CD4-positive, alpha-beta T cell treated with Interleukin-12 subunit alpha and Interleukin-12 subunit beta, for 1 hour (primary cell): ENCODE measurements at places on chromosomes 7 and 10.

DNA sequence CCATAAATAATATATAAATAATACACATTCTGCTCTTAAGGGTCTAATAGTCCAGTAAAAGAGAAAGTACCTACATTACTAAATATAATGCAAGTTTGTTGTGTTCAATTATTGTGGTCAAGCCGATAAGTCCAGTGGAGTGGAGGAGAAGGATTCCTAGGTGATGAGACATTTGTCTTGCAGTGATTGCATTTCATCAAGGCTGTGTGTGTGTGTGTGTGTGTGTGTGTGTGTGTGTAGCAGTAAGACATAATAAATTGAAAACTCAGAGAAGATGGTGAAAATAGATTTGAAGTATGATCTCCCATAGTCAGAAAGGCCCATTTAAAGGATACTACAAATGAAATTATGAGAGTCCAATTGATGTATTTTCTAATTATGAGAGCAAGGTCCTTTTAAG lies 192.5 kb upstream of the SEMA3C start:
- no peak for DNase-seq

DNA sequence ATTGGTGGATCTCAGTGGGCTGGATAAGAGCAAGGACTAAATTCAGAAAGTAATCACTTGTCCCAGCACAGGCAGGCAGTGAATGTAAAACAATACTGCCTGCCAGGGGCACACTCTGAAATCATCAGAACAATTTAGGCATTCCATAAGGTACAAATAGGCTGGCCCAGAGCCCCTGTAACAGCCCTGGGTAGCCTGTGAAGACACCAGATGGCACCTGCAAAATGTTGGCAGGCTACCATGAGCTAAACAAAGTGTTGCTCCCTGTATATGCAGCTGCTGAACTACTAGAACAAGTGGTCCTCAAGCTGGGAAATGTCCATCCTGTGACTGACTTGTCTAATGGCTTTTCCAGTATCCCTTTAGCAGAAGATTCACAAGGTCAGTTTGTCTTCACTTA lies 3.0 kb upstream of the PRSS37 start:
- no peak for DNase-seq

GRCh38 chr10:70613941-70614340 lies 11.4 kb upstream of the PRF1 start:
- no peak for DNase-seq

GRCh38 chr10:91613411-91614187 lies 19.3 kb downstream of the PPP1R3C start:
- no peak for DNase-seq

DNA sequence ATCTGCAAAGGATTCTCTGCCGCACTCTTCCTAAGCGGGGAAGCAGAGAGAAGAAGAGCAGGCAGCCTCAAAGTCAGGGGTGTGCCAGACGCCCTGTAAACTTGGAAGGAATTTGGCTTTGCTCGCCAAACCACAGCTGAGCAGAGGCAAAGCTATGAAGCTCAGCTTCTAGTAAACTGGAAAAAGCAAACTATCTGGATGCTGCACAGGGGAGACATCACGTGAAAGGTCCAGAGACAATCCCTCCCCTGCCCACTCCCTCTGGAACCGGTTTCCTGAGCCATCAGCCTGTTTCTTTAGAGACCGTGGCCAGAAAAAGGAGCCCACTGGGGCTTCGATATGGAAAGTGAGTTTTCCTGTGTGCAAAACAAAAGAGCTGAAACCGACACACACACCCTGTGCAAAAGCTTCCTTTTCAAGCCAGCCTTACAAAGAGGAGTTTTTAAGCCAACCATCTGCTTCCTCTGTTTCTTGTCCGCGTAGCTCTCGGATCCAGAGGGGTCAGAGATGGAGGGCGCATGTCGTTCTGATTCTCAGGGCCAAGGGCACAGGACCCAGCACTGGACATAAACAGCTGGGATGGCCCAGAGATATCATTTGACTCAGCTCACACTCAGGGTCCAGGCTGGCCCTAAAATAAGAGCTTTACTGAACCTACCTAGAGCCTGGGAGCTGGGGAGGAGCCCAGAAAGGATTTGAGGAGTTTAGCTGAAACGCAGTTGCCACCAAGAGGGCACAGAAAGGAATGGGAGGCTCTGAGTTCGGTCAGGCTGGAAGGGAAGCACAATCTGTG lies 58.2 kb upstream of the DNAAF5 start:
- no peak for DNase-seq

DNA sequence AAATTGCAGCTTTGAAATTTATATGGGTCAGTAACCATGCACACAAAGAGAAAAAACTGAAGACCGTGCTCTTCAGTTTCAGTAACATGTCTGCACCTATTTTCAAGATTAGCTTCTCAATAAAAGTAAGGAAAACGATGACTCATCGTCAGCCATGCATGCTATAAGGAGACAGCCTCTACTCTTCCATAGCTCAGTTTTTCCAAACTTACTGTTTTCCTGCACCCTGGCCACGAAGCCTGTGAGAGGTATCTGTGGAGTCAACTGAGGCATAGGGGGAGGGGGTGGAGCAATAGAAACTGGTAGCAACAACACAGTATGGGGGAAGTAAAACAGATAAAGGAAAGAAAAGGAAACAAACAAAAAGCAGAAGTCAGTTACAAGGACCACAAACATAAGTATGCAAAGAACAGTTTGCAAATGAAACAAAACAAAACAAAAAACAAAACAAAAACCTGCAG lies 58.0 kb downstream of the PDSS1 start:
- DNase-seq = no peak

GRCh38 chr7:46525876-46526275 lies 604.8 kb upstream of the IGFBP3 start:
- no peak for DNase-seq

DNA sequence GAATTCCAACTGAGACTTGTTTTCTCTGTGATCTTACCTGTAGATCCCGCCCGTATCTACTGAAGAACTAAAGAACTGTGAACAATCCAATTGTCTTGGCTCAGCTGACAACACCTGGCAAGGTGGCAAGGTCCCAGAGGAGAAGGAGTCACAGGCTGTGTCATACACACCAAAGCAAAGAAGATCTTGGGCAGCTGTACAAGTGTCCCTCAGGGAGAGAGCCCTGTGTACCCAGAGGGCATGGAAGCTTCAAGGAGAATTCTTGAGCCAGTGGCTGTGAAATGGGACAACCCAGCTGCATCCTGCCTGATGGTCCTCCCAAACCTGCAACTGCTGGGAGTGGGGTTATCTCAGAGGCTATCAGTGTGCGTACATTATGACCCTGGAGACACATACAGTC lies 46.7 kb upstream of the TECTB start:
- no peak for DNase-seq

DNA sequence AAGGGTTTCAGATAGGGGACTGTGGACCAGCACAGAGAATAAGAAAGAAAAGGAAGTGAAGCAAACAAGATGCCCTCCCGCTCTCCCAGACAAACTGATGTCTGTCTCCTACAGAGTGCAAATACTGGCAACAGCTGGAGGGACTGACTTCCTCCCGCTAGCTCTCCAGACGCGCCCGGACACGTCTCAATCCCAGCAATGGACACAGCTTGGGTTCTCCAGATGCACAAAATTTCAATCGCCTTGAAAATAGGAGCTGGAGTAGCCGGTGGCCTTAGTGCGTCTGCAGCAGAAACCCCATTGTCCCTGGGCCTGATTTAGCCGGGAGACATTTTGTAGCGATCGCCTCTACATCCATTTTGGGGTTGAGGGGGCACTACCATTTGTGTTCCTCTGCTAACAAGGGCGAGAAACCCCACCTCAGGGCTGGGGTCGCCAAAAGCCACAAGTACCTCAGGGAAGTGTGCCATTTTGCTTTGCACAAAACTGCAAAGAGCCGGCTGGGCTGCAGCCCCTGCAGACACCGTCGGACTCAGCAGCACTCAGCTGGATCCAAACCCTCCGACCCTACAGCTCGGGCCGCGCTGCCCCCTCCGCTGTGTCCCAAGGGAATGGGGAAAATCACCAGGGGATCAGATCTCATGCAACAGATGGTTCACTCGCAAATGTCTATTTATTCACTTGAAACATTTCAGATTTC lies 5.9 kb downstream of the CPA2 start:
- no peak for DNase-seq

- DNase-seq = no peak
Measured at GRCh38 chr10:120634659-120635058, 177.6 kb downstream of the PLPP4 start.

DNA sequence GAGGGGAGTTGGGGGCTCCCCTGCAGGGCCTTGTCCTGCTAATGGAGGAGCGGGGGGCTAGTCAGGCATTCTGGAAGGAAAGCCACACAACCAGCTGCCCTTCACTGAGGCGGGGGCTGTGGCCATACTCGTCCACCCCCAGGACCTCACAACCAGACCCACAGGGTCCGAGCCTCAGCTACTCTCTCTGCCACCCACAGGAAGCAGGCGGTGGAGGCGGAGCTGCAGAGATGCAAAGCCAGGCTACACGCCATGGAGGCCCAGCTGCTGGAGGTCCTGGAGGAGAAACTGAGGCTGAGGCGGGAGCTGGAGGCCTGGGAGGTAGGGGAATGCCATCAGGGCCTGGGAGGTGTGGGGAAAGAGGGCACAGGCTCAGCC lies 3.1 kb downstream of the ABHD11 start:
- DNase-seq = no peak

GRCh38 chr7:158573310-158573709 lies 14.3 kb downstream of the PTPRN2 start:
- DNase-seq = no peak

DNA sequence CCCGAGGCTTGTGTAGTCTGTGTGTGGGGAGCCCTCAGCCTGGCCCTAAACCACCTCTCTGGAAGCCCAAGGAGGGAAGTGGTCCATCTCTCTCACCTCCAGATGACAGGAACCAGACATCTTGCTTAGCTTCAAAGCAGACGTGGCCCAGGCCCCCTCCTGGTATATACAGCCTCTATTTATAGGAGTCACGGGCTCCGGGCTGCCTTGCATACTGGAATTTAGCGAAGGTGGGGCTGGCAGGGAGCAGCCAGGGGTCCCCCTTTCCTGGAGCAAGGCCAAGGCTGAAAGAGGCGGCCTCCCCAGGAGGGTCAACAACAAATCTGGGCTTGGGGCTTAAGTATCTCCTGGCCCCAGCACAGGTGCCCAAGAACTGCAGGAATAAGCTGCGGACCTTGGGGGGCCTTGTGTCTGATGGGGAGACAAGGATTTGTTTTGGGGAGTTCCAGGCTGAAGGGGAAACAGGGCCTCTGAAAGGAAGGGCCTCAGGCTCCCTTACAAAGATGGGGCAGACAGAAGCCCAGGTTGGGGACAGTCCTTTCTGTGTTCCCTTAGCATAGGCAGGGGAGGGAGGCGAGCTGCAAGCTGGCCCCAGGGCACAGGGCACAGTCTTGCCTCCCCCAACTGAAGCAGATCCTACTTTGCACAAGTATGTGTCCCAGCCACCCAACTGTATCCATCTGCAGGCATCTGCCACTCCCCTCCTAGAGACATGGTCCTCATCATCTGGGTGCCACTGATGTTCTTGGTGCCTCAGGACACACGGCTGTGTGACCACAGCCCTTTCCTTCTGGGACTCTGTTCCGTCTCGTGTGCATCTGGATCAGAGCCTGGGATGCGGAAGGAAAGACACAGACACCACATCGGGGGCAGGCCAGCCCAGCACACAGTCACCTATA lies 11.9 kb downstream of the ZCCHC24 start:
- no peak for DNase-seq

- DNase-seq = no peak
Measured at GRCh38 chr10:129707406-129708388, 240.7 kb downstream of the MGMT start.

- DNase-seq = no peak
Measured at GRCh38 chr10:69723653-69724052, 78.1 kb upstream of the COL13A1 start.

- DNase-seq = no peak
Measured at GRCh38 chr7:17085186-17085585, 203.4 kb upstream of the AGR3 start.

DNA sequence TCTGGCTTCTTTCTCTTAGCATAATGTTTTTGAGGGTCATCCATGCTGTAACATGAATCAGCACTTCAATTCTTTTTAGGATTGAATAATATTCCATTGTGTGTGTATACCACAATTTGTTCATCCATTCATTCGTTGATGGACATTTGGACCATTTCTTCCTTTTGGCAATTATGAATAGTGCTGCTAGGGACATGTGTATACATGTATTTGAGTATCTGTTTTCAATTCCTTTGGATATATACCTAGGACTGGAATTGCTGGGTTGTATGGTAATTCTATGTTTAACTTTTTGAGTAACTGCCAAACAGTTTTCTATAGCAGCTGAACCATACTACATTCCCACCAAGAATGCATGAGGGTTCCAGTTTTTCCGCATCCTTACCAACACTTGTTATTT lies 39.2 kb downstream of the GBF1 start:
- DNase-seq = no peak

GRCh38 chr7:72446591-72447462 lies 34.7 kb upstream of the CALN1 start:
- no peak for DNase-seq

GRCh38 chr7:94973844-94974243 lies 66.5 kb downstream of the PPP1R9A start:
- no peak for DNase-seq

- no peak for DNase-seq
Measured at GRCh38 chr10:93938140-93938539, 44.4 kb downstream of the SLC35G1 start.

DNA sequence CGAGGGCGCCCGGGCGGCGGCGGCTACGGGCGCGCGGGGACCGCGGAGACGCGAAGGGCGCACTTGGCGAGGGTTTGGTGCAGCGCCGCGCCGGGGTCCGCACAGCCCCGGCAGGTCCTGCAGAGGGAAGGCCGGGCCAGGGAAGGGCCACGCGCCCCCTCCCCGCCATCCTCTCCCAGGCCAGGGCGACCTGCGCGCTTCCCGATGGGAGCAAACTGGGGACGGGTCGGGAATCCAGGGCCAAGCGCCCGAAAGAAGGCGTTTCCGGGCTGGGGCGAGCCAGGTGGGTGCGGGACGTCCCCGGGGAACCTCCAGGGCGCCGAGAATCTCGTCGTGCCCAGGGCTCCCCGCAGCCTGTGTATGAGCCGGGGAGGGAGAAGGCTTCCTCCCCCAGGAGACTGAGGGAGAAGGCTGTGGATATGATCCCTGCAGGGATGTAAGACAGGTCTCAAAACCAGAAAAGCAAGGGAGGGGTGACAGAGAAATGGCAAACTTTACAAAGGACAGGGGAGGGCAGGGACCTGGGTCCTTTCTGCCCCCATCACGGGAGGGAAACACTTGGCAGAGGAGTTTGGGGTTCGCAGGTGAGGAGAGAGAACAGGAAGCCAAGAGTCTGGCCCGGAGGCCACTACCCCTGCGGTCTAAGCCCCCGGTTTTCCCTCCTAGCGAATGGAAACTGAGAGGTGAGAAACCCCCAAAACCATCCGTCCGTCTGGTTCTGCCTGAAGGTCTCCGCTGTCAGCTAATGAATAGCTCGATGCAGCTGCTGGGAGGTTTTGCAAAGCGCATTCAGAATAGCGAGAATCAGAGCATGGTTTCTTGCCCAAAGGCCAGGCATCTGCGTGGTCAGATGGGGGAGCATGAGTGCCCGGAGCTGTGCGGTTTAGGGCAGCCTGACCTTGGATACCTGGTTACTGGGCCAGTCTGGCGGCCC lies 674 bp downstream of the AMZ1 start:
- no peak for DNase-seq
